ENCODE measurements at places on chromosomes 7 and 10.

DNA sequence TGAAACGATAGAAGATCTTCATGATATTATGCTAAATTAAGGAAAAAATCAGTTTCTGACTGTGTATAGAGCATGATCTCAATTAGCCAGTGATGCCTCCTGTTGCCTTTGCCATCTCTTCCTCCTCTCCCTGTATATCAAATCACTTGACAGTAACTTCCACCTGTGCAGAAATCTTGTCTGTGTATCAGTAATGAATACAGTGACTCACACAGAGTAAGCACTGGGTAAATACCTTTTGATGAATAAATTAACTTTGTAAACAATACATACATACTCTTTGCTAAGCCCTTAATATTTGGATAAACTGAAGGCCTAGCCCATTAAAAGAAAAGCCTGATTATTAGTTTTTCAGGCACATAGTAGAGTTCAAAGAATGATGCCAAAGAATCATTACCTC, 610.6 kb upstream of the NRP1 start:
- DNase-seq, result no peak

DNA sequence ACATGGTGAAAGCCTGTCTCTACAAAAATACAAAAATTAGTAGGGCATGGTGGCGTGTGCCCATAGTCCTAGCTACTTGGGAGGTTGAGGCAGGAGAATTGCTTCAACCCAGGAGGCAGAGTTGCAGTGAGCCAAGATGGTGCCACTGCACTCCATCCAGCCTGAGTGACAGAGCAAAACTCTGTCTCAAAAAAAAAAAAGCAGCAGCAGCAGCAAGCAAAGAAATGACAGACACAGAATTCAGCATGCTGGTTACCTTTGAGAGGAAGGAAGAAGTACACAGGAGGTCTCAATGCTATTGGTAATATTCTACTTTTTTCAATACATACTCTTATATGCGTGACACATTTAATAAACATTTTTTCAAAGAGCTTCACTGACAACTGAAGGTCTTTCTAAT, 81.3 kb downstream of the ZFAND4 start:
- no peak for DNase-seq

GRCh38 chr7:105828141-105828540, 48.3 kb downstream of the ATXN7L1 start:
- no peak for DNase-seq

DNA sequence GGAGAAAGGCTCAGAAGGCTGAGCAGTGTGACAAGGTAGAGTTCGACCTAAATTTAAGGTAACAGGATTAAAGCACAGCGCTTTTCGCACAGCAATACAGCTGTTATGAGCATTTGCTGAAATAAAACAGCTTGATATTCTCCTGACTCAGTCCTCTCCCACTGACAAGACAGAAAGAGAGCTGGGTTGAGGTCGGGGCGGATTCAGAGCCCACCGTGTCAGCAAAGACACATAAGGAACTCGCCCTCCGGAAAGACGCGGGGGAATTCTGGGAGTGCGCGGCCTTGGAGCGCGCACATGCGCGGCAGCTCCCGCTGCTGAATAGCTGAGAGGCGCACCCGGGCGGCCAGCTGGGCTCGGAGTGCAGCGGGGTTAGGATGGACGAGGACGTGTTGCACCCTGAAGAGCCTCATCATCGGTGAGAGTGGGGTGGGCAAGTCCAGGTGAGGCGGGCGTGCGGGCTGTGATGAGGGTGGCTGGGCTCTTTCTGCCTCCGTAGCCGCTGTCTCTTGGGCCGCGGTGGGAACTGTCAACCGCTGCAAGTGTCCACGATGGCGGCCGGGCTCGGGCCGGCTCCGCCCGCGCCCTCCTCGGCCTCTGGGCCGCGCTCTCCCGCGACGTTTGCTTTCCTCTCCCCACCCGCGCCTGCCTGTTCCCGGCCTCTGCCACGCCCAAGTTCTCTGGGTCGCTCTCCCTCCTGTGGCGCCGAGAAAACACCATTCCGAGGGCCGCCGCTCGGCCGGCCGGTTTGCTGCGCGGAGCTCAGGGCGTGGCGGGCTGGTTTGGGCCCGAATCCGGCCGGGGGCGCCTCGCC, 120.6 kb downstream of the LYZL1 start:
- DNase-seq, result no peak

- DNase-seq, result no peak
Measured at GRCh38 chr7:157897681-157898080, 560.9 kb downstream of the DNAJB6 start.

- no peak for DNase-seq
Measured at GRCh38 chr10:9900751-9901150, 1116.9 kb upstream of the CELF2 start.

DNA sequence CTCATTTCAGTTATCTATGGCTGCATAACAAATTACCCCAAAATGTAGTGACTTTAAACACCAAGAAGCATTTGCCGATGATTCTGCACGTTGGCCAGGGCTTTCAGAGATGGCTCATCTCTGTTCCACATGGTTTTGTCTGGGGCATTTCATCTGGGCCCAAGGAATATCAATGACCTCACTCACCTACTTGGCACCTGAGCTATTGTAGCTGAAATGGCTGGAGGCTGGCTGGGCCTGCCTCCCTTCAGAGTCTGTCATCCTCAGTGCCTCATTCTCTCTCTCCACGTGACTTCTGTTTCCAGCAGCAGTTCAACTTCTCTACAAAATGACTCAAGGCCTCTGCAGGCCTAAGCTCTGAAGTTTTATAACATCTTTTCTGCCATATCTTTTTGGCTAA, 119.4 kb upstream of the PRR15 start:
- DNase-seq, result no peak

- no peak for DNase-seq
Measured at GRCh38 chr10:38102880-38103279, 8.7 kb downstream of the ZNF37A start.

DNA sequence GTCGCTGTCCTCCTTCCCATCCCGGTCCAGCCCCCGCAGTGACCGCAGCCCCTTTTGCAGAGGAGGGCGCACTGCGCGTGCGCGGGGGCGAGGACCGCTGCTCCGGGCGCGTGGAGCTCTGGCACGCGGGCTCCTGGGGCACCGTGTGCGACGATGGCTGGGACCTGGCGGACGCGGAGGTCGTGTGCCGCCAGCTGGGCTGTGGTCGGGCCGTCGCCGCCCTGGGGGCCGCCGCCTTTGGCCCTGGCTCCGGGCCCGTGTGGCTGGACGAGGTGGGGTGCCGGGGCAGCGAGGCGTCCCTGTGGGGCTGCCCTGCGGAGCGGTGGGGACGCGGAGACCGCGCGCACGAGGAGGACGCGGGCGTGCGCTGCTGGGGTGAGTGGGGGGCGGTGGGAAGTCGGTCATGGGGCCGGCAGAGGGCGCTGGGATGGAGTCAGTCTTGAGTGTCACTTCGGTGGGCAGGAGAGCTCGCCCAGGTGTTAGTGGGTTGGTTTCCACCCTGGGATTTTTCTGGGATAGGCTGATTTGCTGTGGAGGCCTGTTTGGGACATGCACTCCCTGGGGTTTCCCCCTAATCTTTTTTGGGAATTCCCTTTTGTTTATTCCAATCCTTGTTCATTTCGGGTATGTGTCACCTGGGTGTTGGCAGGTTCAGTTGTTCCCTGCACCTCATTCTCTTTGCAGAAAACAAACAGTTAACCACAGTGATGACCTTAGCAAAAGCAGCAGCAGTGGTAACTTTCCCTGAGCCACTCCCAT, 11.6 kb downstream of the SCART1 start:
- DNase-seq, result no peak

GRCh38 chr7:5445981-5446594, 22.5 kb upstream of the TNRC18 start:
- DNase-seq, result no peak

GRCh38 chr10:70191972-70192305, 21.6 kb upstream of the SAR1A start:
- no peak for DNase-seq

- DNase-seq, result no peak
Measured at GRCh38 chr7:32018845-32019578, 51.2 kb downstream of the PDE1C start.

GRCh38 chr7:17307000-17307399, 8.5 kb downstream of the AHR start:
- DNase-seq, result no peak

DNA sequence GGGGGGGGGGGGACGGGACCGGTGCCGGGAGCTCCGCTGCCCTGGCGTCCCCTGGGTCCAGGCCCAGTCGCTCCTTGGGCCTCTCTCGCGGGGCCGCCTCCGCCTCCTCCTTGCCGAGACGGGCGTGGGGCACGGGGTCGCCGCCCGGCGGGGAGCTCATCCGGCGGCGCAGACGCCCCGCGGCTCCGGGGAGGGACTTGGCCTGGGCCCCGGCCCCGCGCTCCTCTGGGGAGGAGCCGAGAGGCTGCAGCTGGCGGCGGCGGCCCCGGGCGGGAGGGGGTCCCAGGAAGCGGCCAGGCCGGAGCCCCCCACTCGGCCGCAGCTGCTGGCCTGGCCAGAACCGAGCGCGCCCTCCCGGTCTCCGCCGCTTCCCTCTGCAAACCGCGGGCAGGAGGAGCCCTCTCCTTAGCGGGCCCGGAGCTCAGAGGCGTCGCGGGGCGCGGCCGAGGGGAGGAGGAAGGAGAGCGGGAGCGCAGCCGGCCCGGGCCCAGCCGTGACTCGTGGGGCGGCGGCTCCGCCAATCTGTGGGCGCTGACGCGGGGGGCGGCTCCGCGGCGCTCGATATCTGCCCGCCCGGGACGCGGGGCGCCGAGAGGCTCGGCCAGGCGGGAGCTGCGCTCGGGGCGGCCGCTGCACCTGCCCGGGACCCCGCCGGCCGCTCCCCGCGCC, at the start of gene FAM20C:
FAM20C (plus strand) TSS at position 591 of the 669 bp plus-strand sequence. CDS start 629 bp downstream, outside the sequence.
- DNase-seq, result no peak

- DNase-seq, result no peak
Measured at GRCh38 chr10:323651-324293, 188.5 kb downstream of the ZMYND11 start.

DNA sequence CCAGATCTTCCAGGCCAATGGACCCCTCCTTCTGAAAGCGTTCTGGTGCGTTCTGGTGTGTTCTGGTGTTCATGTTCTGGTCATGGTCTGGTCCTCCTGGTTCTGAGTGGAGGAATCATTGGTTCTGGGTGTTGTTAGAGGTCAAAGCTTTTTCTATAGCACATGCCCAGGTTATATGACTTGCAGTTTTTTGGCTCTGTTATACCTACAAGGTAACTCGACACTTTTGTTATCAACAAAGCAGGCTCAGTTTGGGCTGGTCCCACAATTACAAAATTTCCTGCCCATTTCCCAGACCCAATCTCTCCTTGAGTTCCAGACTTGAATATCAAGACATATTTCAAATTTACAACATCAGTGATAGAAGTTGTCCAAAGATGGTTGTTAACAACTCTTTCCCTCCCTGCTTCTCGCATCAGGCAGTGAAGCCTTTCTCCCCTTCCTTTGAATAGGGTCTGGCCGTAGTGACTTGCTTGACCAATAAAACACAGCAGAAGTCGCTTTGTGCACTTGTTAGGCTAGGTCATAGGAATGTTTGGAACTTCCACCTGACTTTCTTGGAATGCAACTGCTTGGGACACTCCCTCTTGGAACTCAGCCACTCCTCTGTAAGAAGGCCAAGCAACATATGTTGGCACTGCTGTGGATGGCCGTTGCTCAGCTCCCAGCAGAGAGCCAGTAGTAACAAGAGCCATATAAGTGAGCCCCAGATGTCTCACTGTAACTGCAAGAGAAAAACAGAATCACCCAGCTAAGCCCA, 83.1 kb upstream of the STEAP1B start:
- no peak for DNase-seq

DNA sequence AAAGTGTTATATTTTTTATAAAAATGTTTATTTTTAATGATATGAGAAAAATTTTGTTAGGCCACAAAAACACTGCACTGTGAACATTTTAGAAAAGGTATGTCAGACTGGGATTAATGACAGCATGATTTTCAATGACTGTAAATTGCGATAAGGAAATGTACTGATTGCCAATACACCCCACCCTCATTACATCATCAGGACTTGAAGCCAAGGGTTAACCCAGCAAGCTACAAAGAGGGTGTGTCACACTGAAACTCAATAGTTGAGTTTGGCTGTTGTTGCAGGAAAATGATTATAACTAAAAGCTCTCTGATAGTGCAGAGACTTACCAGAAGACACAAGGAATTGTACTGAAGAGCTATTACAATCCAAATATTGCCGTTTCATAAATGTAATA, 64.8 kb upstream of the CAPZA2 start:
- no peak for DNase-seq

DNA sequence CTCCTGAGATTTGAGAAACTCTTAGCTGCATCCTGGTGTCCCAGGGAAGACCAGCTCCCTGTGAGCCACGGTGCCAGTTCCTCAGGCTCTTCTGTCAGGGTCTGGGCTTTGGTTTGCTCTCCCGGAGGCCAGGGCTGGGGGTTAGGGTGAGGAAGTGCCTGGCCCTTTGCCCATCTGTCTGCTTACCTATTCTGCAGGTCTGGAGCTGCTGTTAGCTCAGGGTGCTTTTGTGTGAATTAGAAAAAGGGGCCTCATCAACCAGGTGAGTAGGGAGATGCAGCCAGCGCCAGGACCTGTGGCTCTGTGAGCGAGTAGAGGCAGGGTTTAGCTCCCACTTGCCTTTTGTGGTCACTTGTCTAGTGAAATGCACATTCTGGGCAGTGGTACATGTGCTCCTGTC, 109.4 kb downstream of the DOCK1 start:
- no peak for DNase-seq

GRCh38 chr10:114674346-114674745, 16.3 kb upstream of the ABLIM1 start:
- DNase-seq, result no peak

GRCh38 chr10:114634609-114634979, 23.5 kb downstream of the ABLIM1 start:
- DNase-seq, result no peak

DNA sequence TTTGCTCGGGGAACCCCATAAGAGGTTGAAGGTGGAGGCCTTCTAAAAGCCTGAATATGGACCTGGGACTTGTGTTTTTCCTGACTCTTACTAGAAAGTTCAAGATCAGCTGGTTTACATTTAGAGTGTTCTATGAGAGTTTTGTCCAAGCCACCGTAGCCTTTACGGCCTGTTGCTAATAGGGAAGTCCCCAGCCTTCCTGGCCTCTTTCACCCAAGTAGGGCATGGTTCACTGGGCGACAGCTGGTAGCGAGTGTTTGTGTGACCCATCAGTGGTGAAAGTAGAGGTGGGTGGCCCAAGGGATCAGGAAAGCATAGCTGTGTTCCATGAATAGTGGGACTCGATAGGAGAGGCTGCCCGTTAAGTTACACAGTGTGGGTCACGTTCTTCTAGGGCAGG, 60.1 kb downstream of the RABGEF1 start:
- DNase-seq, result no peak

GRCh38 chr7:93987297-93987696, 16.9 kb downstream of the BET1 start:
- no peak for DNase-seq

- no peak for DNase-seq
Measured at GRCh38 chr7:73703757-73704639, 15.5 kb downstream of the STX1A start.

GRCh38 chr10:122347170-122347841, 27.2 kb upstream of the PLEKHA1 start:
- no peak for DNase-seq

GRCh38 chr7:122468945-122469344, 164.4 kb upstream of the FEZF1 start:
- DNase-seq, result no peak

DNA sequence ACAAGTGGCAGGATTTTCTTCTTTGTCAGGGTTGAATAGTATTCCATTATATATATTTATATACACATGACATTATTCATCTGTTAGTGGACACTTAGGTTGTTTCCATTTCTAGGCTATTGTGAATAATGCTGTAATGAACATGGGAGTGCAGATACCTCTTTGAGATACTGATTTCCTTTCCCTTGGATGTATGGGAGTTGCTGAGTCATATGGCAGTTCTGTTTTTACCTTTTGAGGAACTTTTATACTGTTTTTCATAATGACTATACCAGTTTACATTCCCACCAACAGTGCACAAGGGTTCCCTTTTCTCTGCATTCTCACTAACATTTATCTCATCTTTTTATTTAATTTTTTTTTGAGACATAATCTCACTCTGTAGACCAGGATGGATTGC, 1.8 kb upstream of the CLCN1 start:
- no peak for DNase-seq
